Amniotic epithelial cell (primary cell): ENCODE measurements at places on chromosomes 3 and 15.

DNA sequence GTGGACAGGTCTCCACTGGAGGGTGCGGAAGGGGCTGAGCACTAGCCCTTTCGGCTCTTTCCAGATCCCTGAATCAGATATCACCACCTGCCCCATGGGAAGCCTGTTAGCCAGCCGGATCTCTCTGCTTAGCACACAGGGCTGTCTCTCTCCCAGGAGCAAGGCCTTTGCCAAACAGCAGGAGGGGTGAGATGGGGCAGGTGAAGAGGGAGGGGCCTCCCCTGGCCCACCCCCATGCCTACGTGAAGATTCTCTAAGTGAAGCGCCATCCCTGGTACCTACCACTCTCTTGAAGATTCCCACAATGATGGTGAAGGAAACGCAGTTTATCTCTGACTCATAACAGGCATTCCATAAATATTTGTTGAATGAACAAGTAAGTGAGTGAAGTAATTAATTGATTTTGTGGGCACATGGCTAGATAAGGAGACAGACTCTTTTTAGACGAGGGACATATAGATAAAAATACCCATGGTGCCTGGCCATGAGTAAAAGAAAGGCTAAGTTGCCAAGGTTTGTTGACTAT lies 19.6 kb upstream of the HCN4 start:
- peak; percentile 94 for DNase-seq

GRCh38 chr3:177545964-177546363 lies 348.7 kb upstream of the TBL1XR1 start:
- no peak for DNase-seq

GRCh38 chr3:186785495-186786018 lies 2.2 kb downstream of the EIF4A2 start:
- no peak for DNase-seq

DNA sequence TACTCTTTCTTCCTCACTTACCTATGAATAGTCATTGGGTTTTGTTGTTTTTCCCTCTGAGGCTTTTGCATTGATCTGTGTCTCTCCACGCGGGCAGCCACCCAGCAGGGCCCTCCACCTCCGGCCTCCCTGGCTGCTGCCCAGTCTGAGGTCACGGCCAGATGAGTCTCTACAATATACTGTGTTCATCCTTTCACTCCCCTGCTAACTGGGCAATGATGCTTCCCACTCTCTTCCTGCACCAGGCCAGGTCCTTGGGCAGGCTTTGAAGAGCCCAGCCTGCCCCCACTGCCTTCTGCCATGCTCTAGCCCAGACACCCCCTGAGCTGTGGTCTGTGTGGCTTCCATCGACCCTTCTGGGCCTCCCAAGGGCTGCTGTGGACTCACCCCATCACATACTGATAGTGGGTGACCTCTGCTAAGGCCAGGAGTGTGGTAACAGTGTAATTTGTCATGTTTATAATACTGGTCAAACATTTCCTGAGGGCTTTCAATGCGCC lies 18.0 kb downstream of the PDIA5 start:
- peak; percentile 78 for DNase-seq

GRCh38 chr15:41861736-41862356 lies 23.2 kb downstream of the PLA2G4B start:
- no peak for DNase-seq

DNA sequence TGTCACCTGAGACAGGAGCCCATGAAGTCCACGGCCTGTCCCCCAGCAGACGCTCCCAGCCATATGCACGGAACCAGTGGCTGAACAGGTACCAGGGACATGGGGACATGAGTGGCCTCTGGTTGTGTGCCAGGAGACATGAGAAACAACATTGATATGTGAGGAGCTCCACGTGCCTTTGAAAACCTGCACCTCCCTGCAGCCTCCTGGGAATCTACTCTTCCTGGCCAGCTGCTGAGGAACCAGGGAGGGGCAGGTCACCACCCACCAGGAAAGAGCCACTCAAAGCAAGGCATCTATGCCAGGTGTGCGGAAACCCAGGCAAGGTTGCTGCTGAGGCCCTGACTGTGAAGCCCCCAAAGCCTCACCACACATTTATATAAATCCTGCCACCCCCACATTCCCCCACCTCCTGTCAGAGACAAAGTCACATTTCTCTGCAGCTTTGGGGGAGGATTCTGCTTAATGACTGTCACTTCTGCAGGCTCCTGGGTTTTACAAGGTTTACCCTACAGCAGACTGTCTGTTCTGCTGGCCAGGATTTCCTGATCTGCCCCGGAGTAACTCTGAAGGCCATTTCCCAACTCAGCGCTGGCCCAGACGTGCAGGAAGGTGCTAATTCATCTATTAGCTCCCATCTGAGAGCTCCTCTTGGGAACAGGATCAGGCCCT lies 110.8 kb downstream of the ADCY5 start:
- no peak for DNase-seq

- no peak for DNase-seq
Measured at GRCh38 chr3:115789481-115789880, 166.2 kb downstream of the GAP43 start.

DNA sequence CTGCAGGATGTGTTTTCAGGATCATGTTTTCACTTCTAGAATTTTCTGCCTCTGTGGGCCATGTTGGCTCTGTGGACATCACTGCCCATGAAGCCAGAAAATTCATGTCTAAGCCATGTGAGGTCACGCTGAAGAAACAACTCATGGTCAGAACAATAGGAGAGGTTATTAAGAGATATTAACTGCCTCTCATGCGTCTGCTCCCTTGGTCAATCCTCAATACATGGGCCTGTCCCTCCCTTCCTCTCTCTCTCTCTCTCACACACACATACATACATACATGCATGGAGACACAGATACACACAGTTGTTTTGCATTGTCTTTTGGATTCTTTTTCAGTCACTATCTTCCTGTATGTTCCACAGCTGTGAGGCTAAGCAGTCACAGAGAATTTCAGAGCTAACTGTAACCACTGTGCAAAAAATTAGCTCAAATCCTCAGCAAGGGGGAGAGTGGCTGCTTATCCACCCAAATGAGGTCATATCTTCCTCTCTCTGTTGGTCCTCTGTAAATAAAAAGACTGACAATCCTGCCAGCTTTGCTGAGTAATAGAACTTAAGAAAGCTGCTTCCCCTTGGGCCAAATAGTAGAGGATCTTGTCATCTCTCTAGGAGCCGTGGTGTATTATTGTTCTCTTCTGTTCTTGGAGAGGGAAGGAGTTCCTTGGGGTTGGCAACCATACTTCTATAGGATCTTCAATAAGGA lies 45.6 kb downstream of the LRTM1 start:
- peak; percentile 89 for DNase-seq

- no peak for DNase-seq
Measured at GRCh38 chr15:96183867-96184266, 146.6 kb upstream of the NR2F2 start.

DNA sequence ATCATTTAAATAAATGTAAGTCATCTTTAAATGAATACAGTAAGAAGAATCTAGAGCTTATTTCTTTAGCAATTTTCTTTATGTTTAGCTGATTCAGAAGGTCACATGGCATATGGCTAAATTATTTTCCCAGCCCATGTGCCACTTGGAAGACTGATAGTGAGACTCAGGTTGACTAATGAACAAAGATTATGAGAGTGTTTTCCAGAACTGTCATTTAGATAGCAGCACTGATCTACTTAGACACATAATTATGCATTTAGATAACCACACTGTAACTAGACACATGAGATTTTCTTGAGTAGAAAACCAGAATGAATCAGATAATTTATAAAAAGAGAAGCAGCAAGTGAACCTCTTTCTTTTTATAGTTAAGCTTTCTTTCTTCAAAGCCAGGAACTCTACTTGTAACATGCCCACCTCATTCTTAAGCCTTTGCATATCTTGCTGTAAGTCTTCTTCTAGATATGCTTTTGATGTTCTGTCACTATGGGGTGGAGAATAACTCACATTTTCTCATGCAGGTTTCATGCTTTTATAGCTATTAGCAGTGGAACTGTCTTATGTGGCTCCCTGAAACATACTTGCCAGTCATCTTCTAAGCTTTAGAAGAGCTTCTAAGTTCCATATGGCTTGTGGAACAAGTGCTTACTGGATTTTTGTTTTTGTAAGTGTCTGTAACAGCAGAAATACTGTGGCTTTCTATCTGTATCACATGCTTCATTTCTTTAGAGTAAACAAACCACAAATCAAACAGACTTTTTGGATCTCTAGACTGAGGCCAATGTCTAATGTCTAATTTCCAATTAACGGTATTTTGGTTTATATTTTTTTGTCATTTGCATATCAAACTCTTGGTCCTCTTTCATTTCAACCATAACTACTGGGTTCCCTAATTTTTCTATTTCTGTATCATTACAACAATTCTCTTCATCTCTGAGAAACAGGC lies 101.4 kb downstream of the LMLN start:
- no peak for DNase-seq

DNA sequence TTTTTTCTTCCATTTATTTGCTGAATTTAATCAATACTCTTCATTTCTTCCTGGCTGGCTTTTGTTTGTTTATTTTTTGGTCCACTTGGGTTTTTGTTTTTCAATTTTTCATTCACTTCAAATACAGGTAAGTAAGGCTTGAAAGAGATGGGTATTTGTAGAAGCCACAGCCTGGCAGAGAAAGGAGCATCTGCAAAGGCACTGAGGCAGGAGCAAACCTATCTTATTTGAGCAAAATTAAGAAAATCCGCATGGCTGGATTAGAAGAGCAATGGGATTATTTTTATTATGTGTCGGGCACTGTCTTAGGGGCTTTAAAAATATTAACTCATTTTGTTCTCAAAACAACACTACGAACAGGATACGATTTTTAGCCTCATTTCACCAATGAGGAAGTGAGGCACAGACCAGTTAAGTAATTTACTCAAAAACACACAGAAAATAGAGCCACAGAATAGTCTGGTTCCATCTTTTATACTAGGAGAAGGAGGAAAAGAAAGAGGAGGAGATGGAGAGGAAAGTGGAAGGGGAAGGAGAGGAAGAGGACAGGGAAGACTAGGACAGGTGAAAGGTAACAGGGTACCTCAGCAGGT lies 35.1 kb upstream of the CCDC80 start:
- no peak for DNase-seq

DNA sequence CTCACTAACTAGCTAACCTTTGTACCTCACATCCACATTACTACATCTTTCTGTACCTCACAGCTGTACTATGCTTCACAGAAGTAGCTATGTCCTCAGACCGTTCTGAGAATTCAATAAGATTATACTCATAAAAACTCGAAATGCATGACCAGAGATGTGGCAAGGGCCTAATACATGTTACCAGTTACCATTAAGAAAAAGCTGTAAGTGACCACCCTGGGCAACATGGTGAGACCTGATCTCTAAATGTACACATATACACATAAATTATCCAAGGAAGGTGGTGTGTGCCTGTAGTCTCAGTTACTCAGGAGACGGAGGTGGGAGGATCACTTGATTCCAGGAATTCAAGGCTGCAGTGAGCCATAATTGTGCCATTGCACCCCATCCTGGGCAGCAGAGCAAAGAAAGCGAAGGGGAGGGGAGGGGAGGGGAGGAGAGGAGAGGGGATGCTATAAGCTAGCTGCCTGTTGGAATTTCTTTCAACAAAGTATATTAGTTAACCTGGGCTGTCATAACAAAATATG lies 482.6 kb upstream of the ZNF717 start:
- DNase-seq: no peak

DNA sequence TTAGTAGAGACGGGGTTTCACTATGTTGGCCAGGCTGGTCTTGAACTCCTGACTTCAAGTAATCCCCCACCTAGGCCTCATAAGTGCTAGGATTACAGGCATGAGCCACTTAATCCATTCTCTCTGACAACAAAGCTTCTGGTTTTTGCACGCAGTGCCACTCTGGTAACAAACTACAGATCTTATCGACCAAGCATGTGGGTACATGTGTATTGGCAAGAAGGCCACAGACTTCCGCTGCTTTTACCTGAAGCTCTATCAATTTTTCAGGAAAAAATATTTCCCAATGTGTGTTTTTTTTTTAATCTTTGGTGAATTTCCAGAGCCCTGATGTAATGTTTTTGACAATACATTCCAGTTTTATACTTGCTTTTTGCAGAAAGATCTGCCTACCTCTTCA lies 182.5 kb downstream of the PCCB start:
- no peak for DNase-seq

GRCh38 chr3:17938313-17938712 lies 195.9 kb upstream of the TBC1D5 start:
- no peak for DNase-seq

- no peak for DNase-seq
Measured at GRCh38 chr3:30140356-30141075, 465.9 kb upstream of the TGFBR2 start.

DNA sequence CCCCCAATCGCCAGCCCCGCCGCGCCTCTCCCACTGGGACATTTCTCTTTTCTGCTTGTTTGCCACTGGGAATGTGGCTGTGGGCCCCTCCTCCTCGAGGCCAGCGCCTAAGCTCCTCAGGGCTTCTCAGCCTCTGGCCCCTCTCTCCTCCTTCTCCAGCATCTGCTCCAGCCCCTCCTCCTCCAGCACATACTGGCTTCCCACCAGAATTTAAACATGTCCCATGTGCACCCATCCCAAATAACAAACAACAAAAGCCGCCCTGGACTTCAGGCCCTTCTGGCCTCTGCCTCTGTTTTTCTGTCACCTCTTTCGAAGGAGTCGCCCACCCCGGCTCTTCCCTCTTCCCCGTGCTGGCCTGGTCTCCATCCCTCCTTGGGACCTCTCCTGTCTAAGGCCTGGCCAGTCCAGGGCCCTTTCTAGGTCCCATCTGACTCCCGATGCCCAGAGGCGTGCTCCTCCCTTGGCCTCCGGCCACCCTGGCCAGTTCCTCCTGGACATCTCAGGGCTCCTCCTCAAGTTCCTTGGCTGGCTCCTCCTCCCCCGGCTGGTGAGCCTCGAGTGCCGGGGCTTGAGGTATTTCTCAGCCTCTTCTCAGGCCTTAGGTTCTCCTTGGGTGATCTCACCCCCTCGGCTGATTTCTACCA lies 94.6 kb upstream of the SLC6A6 start:
- no peak for DNase-seq

GRCh38 chr3:184786280-184786941 lies 25.6 kb upstream of the VPS8 start:
- peak; percentile 82 for DNase-seq

DNA sequence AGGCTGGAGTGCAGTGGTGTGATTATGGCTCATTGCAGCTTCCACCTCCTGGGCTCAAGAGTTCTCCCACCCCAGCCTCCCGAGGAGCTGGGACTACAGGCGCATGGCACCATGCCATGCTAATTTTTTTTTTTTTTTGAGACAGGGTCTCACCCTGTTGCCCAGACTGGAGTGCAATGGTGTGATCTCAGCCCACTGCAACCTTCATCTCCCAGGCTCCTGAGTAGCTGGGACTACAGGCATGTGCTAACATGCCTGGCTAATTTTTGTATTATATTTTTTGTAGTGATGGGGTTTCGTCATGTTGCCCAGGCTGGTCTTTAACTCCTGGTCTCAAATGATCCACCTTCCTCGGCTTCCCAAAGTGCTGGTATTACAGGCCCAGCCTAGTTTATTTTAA lies 4.0 kb downstream of the TEX9 start:
- DNase-seq: no peak

GRCh38 chr3:138594935-138595610 lies 1.0 kb upstream of the CEP70 start:
- no peak for DNase-seq

DNA sequence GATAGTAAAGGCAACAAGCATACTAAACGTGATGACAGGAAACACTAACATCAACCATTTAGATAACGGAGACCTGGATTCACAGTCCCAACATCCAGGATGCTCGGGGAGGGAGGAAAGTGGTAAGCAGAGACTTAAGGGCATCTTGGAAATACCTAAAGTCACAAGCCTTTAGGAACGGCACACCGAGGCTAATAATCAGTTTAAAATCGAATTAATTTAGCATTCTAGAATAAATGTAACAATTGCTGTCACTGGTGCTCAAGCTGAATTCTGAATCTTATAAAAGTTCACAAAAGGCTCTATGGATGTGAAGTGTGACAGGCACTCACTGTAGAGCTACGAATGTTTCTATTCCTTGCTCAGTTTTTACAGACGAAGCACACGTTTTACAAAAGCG lies 1.3 kb downstream of the CD47 start:
- no peak for DNase-seq
